ENCODE measurements at places on chromosomes 2 and 18. TPM values are rescaled to one million over a fixed set of nuclear protein-coding genes. Genes with fewer than 3 reads are reported as not detected.

MRO gene
- total RNA-seq = not detected

FBLN7 gene
- total RNA-seq = 1.2 TPM

NEUROD1 gene
- total RNA-seq = 1.8 TPM

GKN1 gene
- total RNA-seq = not detected

SLC5A7 gene
- total RNA-seq = not detected

HADHB gene
- total RNA-seq = 182 TPM

EHBP1 gene
- total RNA-seq = 45.3 TPM

KATNAL2 gene
- total RNA-seq = 5.0 TPM

DNAJC5G gene
- total RNA-seq = not detected

RNF144A gene
- total RNA-seq = 139 TPM

B3GNT7 gene
- total RNA-seq = 58.7 TPM

NXPH2 gene
- not detected for total RNA-seq

PRSS56 gene
- total RNA-seq = not detected

GPR45 gene
- not detected for total RNA-seq

RAB6C gene
- total RNA-seq = 0.41 TPM

TXNDC2 gene
- not detected for total RNA-seq

YES1 gene
- total RNA-seq = 64.1 TPM

REG1B gene
- not detected for total RNA-seq

AGFG1 gene
- total RNA-seq = 15.5 TPM

SP140 gene
- 12.7 TPM for total RNA-seq

IL1F10 gene
- not detected for total RNA-seq

SERPINB3 gene
- not detected for total RNA-seq

RIT2 gene
- total RNA-seq = not detected

TMEM163 gene
- total RNA-seq = 0.48 TPM

G6PC2 gene
- total RNA-seq = 0.55 TPM

DHRS9 gene
- total RNA-seq = 257 TPM

PIGN gene
- 15.3 TPM for total RNA-seq

SLC9A4 gene
- not detected for total RNA-seq

CD226 gene
- total RNA-seq = 5.0 TPM

ABHD1 gene
- 0.48 TPM for total RNA-seq

IL37 gene
- 2.6 TPM for total RNA-seq

MSH2 gene
- 3.0 TPM for total RNA-seq

DNAJB2 gene
- 22.7 TPM for total RNA-seq

TOGARAM2 gene
- 3.1 TPM for total RNA-seq

IL1A gene
- total RNA-seq = not detected

RTP5 gene
- not detected for total RNA-seq

DSC3 gene
- total RNA-seq = 0.16 TPM

CCDC150 gene
- 1.6 TPM for total RNA-seq

UGT1A5 gene
- 18.3 TPM for total RNA-seq

Data from transverse colon (tissue), 4 donors.